ENCODE measurements at places on chromosomes 3 and 15.

GRCh38 chr3:27713078-27713423 lies 9.1 kb downstream of the EOMES start:
- H3K36me3 ChIP-seq: peaks cover 2% of the 10 kb centered on the region
- peak overlapping the region; percentile 92 for H3K27ac ChIP-seq
- H3K27me3 ChIP-seq: peaks cover 24% of the 10 kb centered on the region
- DNase-seq: no peak

GRCh38 chr15:89784686-89784960 lies 8.5 kb downstream of the MESP2 start:
- no peak overlapping the region for H3K27ac ChIP-seq
- H3K4me3 ChIP-seq: no peak overlapping the region
- H3K4me1 ChIP-seq: peaks cover 5% of the 10 kb centered on the region
- H3K27me3 ChIP-seq: peaks cover 6% of the 10 kb centered on the region
- DNase-seq: no peak

DNA sequence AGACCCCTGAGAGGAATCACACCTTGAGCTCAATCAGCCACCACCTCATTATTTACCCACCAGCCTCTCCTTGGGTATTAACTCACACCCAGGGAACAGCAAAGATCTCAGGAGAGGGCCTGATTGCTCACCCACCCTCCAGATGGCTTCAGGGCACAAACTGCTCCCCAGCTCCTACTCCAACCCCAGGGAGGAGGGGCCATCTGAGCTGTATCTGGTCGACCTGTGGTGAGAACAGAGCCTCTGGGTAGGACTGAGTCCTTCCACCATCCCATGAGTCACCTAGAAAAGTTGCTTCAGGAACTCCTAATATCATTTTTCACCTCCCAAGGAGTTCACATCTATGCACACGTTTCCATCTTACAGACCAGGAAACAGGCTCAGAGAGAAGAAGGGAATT lies 44.8 kb upstream of the HES1 start:
- H3K4me3 ChIP-seq: no peak overlapping the region
- no peaks in the 10 kb centered on the region for H3K36me3 ChIP-seq
- peaks cover 6% of the 10 kb centered on the region for H3K27me3 ChIP-seq
- H3K4me1 ChIP-seq: peaks cover 7% of the 10 kb centered on the region

DNA sequence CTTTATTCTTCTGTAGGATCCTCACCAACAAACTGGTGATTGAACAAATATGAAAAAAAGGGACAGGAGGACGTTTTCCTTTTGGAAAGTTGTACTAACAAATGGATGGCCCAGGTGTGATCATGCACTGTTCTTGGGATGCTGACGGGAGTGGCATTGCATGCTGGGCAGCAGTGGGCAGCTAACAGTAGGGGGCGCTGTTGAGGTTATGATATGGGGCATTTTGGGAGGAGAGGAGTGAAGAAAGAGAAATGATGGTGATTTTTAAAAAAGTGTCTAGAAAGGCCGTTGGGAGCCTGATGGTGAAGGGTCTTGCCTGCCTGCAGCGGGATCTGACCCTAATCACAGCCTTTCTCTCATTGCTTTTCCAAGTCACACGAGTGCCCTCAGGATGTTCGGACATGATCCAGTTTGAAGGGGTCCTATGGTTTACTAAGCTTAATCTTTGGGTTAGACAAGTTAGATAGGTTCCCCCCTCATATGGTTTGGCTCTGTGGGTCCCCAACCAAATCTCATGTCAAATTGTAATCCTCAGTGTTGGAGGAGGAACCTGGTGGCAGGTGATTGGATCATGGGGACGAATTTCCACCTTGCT lies 46.2 kb upstream of the PRTG start:
- no peak overlapping the region for H3K27ac ChIP-seq
- DNase-seq: peak; percentile 71
- H3K4me3 ChIP-seq: no peak overlapping the region
- H3K36me3 ChIP-seq: no peaks in the 10 kb centered on the region

GRCh38 chr3:124033360-124034015 lies 41.6 kb upstream of the ROPN1 start:
- H3K4me1 ChIP-seq: peaks cover 10% of the 10 kb centered on the region
- no peak within 1 kb of the TSS for H3K27ac ChIP-seq
- H3K4me3 ChIP-seq: peak within 1 kb of the TSS; percentile 58

DNA sequence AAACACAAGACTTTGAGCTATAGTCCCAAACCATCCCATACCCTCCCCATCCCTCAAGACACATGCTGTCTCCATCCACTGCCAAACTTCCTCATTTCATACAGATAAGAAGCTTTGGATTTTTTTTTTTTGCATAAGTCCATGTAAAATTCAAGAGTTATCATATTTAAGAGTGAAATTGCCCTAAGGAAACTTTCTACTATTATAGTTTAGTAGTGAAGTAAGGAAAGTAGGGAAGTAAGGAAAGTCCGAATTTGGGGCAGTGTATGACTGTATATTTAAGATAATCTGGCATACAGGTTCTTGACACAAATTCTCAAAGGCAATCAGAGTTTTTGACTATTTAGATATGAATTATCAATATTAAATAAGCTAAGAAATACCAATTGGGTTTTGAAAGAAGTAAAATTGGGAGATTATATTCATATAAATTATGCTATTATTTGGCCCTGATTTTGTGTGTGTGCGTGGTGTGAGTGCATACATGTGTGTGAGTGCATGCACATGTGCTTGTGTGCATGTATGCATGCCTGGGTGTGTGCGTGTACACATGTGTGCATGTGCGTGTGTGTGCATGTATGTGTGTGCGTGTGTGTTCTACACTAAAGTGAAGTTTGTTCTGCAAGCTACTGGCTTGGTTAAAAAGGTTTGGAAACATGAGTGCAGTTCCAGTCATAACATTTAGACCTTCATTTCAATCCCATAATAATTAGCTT lies 83.6 kb upstream of the MBNL1 start:
- H3K4me3 ChIP-seq: no peak overlapping the region
- H3K27me3 ChIP-seq: no peaks in the 10 kb centered on the region
- no peaks in the 10 kb centered on the region for H3K36me3 ChIP-seq
- no peak overlapping the region for H3K27ac ChIP-seq
- DNase-seq: no peak

DNA sequence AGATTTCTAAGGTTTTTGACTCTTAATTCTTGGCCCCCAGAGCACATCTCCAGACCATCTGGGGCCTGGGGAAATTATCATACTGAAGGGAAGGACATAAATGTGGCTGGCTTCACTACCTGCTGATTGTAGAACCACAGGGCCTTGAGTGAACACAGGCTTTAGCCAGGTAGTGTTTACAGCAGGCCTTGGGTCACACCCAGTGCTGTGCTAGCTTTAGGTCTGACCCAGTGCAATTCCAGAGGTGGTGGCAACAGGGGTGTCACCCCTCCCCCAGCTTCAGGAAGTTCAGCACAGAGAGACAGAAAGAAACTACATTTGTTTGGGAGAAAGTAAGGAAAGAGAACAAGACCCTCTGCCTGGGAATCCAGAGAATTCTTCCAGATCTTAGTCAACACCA lies 24.1 kb downstream of the PDCD10 start:
- H3K27ac ChIP-seq: no peak overlapping the region
- peaks cover 63% of the 10 kb centered on the region for H3K36me3 ChIP-seq
- no peak for DNase-seq
- H3K4me1 ChIP-seq: peaks cover 56% of the 10 kb centered on the region

DNA sequence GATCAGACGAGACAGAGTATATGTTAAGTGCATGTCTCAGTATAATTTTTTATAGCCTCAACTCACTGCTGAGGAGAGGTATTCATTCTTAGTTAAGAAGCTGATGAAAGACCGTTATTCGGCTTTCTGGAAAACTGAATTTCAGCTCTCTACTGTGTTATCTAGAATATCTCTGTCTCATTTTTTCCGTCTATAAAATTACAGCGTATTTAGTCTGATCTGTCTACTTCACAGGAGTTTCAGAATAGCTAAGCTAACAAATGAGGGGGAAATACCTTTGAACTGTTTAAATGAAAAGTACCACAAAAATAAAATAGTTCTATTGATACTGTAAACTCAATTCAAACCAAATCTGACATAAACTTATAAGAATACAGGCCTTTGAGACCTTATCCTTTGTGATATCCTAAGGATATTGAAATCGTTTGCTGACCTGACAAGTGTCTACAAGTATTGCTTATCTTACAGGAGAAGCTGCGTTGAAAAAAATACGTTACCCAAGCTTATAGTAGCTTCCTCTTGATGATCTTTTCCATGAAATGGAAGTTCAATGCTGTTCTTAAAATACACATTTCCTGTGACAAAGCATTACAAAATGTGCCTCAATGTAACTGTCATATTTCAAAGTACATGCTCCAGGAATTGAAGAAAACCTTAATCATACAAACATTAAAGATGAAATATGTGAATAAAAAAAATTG lies 104.6 kb downstream of the IL1RAP start:
- H3K27ac ChIP-seq: peak overlapping the region; percentile 86
- peak overlapping the region; percentile 60 for H3K4me3 ChIP-seq
- no peak for DNase-seq
- peaks cover 68% of the 10 kb centered on the region for H3K4me1 ChIP-seq
- no peaks in the 10 kb centered on the region for H3K27me3 ChIP-seq

GRCh38 chr3:183641882-183642281 lies 6.5 kb downstream of the KLHL24 start:
- H3K36me3 ChIP-seq: peaks cover 4% of the 10 kb centered on the region
- no peak overlapping the region for H3K27ac ChIP-seq
- no peak for DNase-seq
- no peak overlapping the region for H3K4me3 ChIP-seq

DNA sequence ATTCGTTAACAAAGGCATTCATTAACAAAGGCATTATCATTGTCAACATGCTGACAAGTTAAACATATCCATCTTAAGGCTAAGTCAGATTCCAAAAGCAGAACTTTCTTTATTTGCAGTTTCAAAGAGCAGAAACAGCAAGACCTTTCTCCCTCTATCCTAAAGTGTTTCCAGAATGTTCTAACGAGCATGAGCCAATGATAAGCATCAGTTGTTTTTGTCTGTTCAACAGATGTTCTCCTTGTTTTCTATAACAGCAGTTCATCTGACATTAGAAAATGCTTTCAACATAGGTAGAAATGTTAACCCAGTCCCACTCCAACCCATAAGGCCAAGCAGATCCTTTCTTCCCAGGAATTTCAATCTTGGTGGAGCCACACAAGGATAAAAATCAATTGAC lies 77.6 kb upstream of the POMGNT2 start:
- no peak overlapping the region for H3K4me3 ChIP-seq
- H3K36me3 ChIP-seq: peaks cover 2% of the 10 kb centered on the region
- no peak overlapping the region for H3K27ac ChIP-seq
- no peak for DNase-seq

DNA sequence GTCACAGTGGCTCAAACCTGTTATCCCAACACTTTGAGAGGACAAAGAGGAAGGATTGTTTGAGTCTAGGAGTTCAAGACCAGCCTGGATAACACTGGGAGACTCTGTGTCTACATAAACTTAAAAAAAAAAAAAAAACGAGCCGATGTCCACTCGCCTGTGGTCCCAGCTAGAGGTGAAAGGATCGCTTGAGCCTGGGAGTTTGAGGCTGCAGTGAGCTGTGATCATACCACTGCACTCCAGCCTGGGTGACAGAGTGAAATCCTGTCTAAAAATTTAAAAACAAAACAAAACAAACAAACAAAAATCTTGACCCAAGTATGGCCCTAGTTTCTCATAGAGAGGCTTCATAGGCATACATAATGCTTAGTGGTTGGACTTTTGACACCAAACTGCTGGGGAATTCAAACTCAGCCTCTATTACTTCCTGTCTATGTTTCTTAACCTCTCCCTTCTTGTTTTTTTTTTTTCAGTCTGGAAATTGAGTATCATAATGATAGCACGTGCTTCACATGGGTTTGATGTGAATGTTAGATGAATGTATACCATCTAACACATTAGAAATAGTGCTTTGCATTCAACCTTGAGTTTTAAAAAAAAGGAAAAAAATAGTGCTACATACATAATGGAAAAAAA lies 46.4 kb upstream of the CAPN7 start:
- H3K27ac ChIP-seq: no peak overlapping the region
- no peaks in the 10 kb centered on the region for H3K36me3 ChIP-seq
- peaks cover 10% of the 10 kb centered on the region for H3K27me3 ChIP-seq
- no peak for DNase-seq
- peaks cover 7% of the 10 kb centered on the region for H3K4me1 ChIP-seq

DNA sequence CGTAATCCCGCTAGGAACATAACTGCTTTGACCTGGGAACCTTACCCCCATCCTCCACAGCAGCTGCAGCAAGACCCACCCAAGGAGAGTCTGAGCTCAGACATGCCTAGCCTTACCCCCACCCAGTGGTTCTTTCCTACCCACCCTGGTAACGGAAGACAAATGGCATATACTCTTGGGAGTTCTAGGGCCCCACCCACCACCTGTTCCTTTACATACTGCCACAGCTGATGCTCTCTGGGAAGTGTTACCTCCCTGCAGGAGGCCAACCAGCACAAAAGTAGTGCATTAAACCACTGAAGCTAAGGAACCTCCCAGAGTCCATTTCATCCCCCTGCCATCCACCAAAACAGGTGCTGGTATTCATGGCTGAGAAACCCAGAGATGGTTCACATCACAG lies 50.6 kb upstream of the AZI2 start:
- H3K27me3 ChIP-seq: no peaks in the 10 kb centered on the region
- no peaks in the 10 kb centered on the region for H3K4me1 ChIP-seq
- H3K36me3 ChIP-seq: peaks cover 2% of the 10 kb centered on the region
- H3K4me3 ChIP-seq: no peak overlapping the region
- DNase-seq: no peak

- H3K36me3 ChIP-seq: no peaks in the 10 kb centered on the region
- peaks cover 49% of the 10 kb centered on the region for H3K27me3 ChIP-seq
- peaks cover 7% of the 10 kb centered on the region for H3K4me1 ChIP-seq
- H3K4me3 ChIP-seq: no peak overlapping the region
- DNase-seq: peak; percentile 54
Observed at GRCh38 chr15:76181705-76182107, 121.9 kb downstream of the TMEM266 start.
